ENCODE measurements at places on chromosomes 12 and 14. TPM values are rescaled to one million over a fixed set of nuclear protein-coding genes. Genes with fewer than 3 reads are reported as not detected.

GRCh38 chr14:54804538-54805041 is 98.0 kb downstream of the GCH1 start:
- DNase-seq, result no peak

GRCh38 chr12:43655586-43655985 is 103.0 kb downstream of the PUS7L start:
- DNase-seq, result no peak

- DNase-seq, result no peak
Measured at GRCh38 chr12:1716911-1717310, 26.0 kb downstream of the ADIPOR2 start.

Gene RIMBP2
- total RNA-seq, result not detected

DNA sequence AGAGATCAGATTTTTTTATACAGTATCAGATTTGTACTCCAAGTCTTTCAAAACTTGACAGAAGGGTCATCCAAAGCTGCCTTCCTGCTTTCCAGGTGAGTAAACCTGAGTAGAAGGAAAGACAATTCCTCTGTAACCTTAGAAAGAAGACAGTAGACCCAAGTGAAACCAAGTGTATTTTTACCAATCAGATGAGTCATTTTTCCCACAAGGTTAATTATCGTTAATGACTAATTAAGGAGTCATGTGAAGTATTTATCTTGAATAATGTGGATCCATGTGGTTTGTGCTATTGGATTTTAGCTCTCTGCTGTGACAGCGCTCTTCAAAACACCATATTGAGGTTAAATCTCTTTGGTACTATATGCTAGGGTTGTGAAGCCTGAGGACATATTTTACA is 74.0 kb upstream of the PELI2 start:
- no peak for DNase-seq

DNA sequence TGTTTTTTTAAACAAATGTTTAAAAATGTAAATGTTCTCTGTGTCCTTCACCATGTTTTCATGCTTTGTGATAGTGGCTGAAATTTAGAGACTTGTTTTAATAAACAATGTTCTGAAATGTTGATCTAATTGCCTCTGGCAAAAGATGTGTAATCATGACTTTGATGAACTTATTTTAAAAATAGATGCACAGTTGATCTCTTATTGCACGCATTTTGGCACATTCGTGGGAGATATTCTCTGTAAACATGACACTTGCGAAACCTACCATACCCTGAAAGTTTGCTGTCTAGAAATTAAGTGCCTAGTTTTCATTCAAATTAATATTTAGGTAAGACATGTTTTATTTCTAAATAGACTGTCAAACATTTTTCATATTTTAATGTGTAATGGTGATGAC is 119.7 kb upstream of the DNM1L start:
- DNase-seq, result no peak

DNA sequence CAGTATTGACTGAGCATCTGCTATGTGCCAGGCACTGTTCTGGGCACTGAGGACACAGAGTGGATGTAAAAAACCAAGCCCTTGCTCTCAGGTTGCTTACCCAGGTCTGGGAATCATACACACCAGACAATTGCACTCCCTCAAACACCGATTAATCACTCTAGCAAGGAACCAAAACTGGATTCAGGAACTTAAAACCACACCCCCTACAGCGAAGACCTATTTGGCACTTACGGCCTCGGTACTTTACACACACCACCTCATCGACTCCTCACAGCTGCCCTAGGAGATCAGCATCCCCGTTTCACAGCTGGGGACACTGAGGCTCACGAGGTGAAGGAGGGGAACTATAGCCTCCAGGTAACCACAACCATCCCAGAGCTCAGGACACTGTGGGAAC is 1.6 kb downstream of the GLTP start:
- no peak for DNase-seq

DNA sequence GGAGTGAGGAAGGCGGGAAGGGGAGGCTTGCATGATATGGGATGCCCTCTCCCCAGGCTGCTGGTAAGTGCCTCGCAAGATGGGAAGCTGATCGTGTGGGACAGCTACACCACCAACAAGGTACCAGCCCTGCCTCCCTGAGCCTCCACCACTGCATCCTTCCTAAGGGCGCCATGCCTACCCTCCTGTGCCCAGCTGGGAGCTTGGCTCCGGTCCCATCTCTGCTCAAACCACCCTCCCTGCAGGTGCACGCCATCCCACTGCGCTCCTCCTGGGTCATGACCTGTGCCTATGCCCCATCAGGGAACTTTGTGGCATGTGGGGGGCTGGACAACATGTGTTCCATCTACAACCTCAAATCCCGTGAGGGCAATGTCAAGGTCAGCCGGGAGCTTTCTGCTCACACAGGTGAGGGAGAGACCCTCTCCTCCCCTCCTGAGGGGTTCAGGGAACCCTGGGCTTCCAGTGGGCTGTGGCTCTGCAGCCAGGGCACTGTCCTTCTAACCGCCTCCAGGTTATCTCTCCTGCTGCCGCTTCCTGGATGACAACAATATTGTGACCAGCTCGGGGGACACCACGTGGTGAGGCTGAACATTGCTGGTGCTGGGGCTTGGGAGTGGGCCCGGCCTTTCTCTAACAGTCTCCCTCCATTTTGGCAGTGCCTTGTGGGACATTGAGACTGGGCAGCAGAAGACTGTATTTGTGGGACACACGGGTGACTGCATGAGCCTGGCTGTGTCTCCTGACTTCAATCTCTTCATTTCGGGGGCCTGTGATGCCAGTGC is 2.6 kb downstream of the GNB3 start:
- no peak for DNase-seq

DNA sequence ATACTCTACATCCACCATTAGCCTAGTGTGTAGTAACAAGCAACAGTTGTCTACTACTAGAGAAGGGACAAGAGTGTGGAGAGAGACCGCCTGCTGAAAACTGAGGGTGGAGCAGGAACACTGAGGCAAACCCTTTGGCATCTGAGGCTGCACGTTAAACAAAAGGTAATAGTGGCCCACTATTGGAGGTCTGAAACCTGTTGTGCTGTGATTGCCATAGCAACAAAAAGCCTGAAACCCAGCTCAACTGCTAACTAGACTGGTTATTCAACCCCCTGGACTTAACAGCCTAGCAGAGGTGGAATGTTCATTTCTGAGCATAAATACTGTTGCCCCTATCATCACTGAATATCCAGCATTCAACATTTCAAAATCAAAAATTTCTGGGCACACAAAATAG is 43.0 kb downstream of the PPP4R4 start:
- DNase-seq, result no peak

Gene ZNF26
- total RNA-seq, result 22.1 TPM

GRCh38 chr12:1488908-1489381 is 105.4 kb downstream of the FBXL14 start:
- no peak for DNase-seq

- no peak for DNase-seq
Measured at GRCh38 chr12:28024231-28024995, 51.9 kb upstream of the PTHLH start.

GRCh38 chr12:16258963-16259362 is 18.5 kb downstream of the SLC15A5 start:
- DNase-seq, result no peak
